ENCODE measurements at places on chromosomes 7 and 10.

DNA sequence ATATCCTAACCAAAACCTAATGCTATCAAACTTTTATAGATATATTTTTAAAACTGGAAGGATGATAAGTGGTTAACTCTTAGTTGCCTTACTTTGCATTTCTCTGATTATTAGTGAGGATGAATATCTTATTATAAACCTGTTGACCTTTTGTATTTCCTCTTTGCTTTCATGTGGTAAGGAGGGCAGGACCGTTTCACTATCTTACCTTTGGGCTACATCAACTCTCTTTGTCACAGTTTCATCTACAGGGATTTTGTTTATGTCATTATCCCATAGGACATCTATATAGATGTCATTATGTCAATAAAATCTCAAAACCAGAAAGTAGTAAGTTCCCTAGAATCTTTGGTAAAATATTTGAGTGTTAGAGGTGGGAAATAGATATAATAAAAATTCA, 219.3 kb downstream of the THSD7A start:
- no peak for DNase-seq

GRCh38 chr10:117374506-117375359, 507 bp downstream of the PDZD8 start:
- no peak for DNase-seq

- no peak for DNase-seq
Observed at GRCh38 chr10:70053841-70054288, 1.2 kb downstream of the MACROH2A2 start.

DNA sequence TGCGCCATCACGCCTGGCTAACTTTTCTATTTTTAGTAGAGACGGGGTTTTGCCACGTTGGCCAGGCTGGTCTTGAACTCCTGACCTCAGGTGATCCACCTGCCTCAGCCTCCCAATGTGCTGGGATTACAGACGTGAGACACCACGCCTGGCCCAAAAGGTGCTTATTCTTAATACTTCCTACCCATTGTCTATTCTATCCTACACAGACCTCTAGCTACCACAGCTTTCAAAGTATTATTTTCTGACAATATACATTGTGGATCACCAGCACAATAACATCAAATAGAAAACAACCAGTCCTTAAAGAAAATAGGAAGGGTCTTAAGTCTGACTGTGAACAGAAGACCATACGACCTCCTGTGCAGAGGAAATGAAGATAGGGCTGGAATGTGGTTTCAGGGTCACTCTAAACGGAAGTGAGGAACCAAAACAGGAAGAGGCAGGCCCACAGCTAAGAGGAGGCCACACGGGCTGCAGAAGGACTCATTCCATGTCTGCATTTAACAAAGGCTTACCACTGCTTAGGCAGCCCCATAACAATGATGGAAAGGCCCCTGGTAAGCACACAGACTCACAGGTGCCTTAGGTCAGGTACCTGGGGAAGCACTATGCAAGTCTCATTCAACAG, 115.2 kb downstream of the ZFAND4 start:
- no peak for DNase-seq

GRCh38 chr7:109391240-109391639, 821.6 kb downstream of the DNAJB9 start:
- DNase-seq, result no peak

GRCh38 chr10:27344568-27345454, 104.2 kb upstream of the ACBD5 start:
- no peak for DNase-seq

All from cortex of kidney (tissue), 1 donor.